ENCODE measurements at places on chromosomes 6 and 20.

DNA sequence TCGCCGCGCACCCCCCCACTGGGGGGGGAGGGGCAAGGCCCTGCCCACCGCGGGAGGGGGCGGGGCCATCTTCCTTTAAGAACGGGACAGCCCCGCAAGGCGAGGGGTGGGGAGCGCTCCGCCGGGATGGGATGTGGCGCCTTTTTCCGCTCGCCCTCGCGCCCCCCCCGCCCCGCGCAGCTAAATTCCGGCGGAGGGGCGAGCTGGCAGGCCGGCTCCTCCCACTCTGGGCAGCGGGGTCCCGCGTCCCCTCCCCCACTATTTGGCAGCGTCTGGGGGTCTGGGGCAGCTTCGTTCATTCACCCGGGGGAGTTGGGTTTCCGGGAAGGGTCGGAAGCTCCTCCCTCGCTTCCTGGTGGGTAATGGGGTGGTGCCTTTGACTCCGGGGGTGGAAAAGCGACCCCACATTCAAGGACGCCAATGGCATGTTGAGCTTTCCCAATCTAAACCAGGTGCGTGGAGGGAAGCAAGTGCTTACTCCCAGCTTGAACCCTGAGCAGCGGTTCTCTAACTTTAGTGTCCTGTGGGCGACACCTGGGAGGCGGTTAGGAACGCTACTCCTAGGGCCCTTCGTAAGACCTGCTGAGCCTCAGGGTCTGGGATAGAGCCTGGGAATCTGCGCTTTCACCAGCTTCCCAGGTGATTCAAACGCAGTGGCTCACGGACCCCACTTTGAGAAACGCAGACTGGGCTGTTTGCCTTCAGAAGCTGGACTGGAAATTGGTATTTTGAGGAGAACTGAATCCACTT is 927 bp downstream of the ASXL1 start:
- DNase-seq: peak; percentile 50

GRCh38 chr6:114080891-114081510 is 110.1 kb upstream of the HDAC2 start:
- DNase-seq: no peak

GRCh38 chr6:142326540-142326939 is 24.7 kb downstream of the ADGRG6 start:
- no peak for DNase-seq

GRCh38 chr6:65627015-65627414 is 80.0 kb downstream of the EYS start:
- no peak for DNase-seq

DNA sequence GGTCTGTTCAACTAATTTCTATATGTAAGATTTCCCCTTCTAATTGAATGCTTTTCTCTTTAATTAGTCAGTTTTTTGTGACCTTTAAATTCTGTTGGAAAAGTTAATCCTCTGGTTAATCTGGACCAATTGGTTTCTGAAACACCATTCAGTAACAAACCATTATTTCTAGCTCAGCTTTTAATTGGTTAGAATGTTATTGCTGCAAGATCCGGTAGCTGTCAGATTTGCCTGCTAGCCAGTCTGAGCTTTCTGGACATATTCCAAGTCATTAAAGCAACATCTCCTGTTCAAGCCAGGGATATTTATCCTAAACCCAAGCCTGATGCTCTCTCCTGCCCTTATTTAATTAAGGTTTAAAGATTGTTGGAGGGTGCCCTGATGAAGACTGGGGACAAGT is 55.1 kb upstream of the FBXL4 start:
- no peak for DNase-seq

DNA sequence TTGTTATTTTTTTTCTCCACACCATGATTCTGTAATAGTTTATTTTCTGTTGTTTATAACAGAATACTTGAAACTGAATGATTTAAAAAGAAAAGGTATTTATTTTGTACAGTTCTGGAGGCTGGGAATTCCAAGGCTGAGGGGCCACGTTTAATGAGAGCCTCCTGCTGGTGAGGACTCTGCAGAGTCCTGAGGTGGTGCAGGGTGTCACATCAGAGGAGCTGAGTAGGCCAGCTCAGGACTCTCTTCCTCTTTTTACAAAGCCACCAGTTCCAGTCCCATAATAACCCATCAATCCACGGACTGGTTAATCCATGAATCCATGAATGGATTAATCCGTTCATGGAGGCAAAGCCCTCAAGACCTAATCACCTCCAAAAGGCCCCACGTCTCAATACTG is 71.6 kb downstream of the TFAP2A start:
- no peak for DNase-seq

DNA sequence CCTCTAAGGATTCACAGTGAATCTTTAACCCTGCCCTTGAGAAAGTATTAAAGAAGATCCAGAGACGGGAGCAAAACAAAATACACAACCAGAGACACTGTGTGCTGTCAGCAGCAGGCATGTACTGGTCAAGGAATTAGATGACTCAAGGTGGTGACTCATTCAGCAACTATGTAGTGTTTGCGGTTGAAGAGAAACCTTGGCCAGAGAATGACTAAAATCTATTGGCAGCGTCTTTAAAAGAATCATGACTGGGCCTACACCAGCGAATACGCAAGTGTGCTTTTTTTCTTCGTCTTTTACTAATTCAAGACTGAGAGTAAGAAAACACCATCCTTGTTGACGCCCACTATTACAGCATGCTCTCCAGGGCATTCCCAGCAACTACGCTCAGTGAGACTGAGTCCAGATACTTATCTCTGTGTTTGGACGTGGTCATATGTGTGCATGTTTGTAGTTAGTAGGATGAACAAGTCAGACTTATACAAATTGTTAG is 72.4 kb upstream of the BACH2 start:
- peak; percentile 9 for DNase-seq

DNA sequence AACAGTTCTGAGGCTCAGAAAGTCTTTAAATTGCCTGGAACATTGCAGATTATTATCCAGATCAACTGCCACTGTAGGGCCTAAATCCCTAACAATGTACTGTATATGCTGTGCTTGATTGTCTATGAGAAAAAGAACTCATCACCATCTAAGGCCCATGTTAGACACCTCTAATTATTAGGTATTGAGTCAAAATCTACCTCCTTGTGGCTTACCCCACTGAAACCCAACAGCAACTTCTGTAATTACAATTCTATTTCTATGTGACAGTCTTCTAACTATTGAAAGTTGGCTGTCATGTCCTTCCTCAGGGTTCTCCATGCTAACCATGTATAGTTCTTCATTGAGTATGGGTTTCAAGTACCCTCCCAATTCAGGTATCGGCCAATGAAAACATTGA is 13.9 kb downstream of the MCM9 start:
- no peak for DNase-seq

- DNase-seq: no peak
These were observed 184.3 kb downstream of the PRKN start for GRCh38 chr6:162543221-162543620.

GRCh38 chr20:45354423-45355208 is 6.4 kb upstream of the SDC4 start:
- DNase-seq: no peak

- DNase-seq: no peak
These were observed 290.0 kb upstream of the PTCHD4 start for GRCh38 chr6:48401016-48401415.

DNA sequence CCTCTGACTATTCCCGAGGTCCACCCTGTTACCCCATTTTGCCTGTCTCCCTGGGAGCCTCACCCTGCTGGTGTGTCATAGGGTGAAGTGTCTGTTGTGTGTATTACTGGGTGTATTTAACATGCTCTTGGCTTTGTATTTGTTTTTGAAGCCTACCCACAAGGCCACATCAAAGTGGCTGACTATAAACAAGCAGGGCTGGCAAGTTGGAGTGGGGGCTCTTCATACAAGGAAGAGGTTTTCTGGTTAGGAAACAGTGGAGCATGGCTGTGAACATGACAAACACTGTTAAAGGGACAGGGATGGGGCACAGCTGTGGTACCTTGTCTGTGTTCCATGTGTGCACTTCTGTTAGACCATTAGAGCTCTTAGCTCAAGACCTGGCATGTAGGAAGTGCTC is 26.3 kb downstream of the HECA start:
- peak; percentile 23 for DNase-seq

DNA sequence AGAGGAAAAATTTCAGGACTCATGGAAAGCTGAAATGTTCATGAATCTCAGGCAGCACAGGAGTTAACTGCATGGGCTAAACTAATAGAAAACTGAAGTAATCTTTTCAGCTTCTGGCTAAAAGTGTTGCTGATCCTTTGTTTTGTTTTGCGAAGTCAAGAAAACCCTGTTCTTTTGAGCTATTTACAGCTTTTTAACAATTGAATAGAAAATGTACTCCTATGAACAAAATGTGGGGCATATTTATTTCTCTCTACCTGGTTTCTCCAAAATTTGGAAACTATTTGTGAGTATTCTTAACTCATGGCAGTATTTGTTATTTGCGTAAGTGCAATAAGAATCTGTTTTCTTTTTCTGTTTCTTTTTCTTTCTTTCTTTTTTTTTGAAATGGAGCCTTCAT is 818.8 kb upstream of the CITED2 start:
- DNase-seq: peak; percentile 31

GRCh38 chr6:39905640-39905975 is 28.7 kb downstream of the MOCS1 start:
- no peak for DNase-seq

DNA sequence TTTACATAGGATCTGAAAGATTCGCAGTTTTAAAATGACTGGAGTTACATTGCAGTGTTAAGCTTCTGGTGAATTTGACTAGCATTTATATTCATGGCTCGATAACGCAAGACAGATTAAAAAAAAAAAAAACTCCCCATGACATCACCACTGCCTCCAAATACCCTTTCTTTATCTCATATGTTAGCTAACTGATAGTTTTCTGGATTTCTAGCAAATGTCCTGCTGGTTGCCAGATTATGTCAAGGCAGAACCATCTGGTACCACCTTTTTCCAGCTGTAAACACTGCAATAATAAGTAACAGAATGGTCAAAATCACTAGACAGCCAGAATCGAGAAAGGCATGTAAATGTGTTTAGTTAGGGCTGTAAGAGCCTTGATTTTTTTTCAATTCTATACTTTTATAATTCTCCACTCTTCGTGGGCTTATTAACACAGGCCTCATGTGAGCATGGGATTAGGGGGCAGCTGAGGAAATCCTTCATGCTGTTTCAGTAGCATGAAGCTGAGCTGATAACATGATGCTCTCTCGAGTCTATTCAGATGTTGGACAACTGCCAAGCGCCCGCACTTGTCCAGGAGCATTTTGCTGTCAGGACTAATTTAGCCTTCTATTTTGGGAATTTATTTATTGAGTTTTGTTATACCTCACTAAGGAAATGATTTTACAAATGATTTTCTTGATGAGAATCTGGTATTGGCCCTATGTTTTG is 166.0 kb upstream of the SCGN start:
- DNase-seq: peak; percentile 31

DNA sequence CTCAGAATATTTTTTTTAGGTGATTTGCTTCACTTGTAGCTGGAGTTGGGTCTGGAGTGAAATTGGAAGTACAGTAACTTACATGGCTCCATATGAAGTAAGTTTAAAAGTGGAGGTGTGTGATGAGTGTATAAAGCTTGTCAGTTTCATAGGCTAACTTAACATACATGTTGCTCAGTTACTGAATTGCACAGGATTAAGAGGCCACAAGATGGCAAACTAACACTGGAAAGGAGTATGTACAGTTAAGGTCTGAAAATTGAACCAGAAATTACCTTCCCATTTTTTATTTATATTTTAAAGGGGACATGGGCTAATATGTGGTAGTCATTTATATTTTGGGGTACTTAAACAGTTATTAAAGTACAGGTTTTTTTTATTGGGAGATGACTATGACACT is 45.3 kb upstream of the SMIM8 start:
- DNase-seq: peak; percentile 42

DNA sequence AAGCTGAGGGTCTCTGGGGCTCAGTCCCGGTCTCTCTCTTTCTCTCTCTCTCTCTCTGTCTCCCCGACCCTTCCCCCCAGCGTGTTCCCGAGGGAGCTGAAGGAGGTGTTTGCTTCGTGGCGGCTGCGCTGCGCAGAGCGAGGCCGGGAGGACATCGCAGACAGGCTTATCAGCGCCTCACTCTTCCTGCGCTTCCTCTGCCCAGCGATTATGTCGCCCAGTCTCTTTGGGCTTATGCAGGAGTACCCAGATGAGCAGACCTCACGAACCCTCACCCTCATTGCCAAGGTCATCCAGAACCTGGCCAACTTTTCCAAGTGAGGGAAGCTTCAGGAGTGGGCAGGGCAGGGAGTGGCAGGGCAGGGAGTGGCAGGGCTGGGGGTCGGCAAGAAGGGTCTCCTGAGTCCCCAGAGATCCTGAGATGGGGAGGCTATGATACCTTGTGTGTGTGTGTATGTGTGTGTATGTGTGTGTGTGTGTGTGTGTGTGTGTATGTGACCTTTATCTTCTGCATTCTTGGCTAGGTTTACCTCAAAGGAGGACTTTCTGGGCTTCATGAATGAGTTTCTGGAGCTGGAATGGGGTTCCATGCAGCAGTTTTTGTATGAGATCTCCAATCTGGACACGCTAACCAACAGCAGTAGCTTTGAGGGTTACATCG is 13.6 kb upstream of the ZBTB9 start:
- no peak for DNase-seq
